ENCODE measurements at places on chromosomes 7 and 10.
A peak's percentile ranks its signal among the peaks of the same experiment; 100 is the strongest.

GRCh38 chr7:114783508-114783907, 138.4 kb upstream of the MDFIC start:
- no peak for DNase-seq

- DNase-seq, result peak; percentile 11
These were observed 131.1 kb upstream of the CDK1 start for GRCh38 chr10:60646966-60647796.

DNA sequence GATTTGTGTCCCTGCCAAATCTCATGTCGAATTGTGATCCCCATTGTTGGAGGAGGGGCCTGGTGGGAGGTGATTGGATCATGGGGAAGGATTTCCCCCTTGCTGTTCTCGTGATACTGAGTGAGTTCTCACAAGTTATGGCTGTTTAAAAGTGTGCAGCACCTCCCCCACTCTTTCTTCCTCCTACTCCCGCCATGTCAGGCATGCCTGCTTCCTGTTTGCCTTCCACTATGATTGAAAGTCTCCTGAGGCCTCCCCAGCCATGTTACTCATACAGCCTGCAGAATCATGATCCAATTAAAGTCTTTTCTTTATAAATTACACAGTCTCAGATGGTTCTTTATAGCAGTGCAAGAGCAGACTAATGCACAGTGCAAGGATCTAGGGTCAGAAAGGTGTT, 75.4 kb downstream of the CALD1 start:
- no peak for DNase-seq

- DNase-seq, result no peak
These were observed 199.5 kb upstream of the TMEM196 start for GRCh38 chr7:19972876-19973275.

- DNase-seq, result no peak
These were observed 30.9 kb downstream of the CDK1 start for GRCh38 chr10:60809157-60809556.

DNA sequence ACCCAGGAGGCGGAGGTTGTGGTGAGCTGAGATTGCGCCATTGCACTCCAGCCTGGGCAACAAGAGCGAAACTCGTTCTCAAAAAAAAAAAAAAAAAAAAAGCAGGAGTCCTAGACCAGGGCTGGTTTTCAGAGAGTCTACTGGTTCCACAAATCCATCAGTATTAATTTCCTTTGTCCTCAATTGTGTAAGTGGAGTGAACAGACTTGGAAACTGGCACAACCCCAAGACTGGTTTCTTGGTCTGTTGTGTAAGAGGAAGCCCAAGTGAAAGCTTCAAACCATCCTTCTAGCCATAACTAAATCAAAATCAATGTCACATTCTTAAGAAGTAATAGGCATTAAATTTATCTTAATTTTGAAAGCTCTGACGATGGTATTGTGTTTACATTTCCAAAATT, 213.6 kb downstream of the DGKI start:
- no peak for DNase-seq

DNA sequence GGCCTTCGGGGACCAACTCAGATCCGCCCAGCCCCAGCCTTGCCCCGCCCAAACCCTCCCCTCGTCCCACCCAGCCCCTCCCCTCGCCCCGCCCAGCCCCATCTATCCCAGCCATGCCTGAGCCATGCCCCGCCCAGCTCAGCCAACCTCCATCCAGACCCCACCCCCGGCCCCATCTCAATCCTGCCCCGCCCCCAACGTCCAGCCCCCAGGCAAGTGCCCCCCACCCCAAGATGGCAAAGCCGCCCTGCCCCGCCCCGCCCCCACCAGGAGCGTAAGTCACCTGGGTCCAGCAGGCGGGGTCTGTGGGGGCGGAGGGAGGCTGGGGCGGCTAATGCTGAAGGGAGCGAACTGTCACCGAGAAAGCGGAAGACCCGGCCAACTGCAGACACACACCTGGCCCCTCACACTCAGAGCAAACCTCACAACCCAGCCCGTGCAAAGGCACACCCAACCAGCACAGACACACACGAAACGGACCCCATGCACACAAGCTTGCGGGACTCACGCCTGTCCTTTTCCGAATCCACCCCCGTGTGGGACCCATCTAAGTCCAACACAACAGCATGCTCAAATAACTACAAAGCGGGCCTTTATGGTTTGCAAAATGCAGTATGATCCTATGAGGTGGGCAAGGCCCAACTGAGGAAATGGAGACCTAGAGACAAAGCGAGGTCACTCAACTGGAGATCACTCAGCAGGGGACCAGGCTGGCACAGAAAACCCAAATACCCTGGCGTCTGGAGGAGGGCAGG, 11.5 kb upstream of the OGA start:
- DNase-seq, result no peak

GRCh38 chr10:103691267-103691666, 164.1 kb downstream of the SH3PXD2A start:
- no peak for DNase-seq

DNA sequence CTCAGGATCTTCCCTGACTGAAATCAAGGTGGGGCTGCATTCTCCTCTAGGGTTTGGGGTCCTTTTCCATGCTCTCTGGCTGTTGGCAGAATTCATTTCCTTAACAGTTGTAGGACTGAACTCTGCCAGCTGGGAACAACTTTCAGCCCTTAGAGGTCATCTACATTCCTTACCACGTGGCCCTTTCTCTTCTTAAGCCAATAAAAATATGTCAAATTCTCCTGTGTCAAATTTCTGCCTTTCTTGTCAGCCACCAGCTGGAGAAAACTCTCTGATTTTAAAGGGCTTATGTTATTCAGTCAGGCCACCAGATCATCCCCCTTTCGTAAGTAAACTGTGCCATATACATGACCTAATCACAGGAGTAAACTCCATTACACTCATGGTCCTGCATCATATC, 95.3 kb upstream of the IL6 start:
- no peak for DNase-seq

GRCh38 chr7:134482858-134483257, 24.0 kb upstream of the AKR1B1 start:
- no peak for DNase-seq

- no peak for DNase-seq
These were observed 822 bp downstream of the ZC3HAV1L start for GRCh38 chr7:139034855-139035585.

- DNase-seq, result no peak
These were observed 11.7 kb upstream of the TBRG4 start for GRCh38 chr7:45122975-45123860.

GRCh38 chr7:73918926-73919693, 58.2 kb downstream of the TMEM270 start:
- DNase-seq, result no peak

- DNase-seq, result no peak
These were observed 2.8 kb upstream of the DEPP1 start for GRCh38 chr10:44981172-44982113.

DNA sequence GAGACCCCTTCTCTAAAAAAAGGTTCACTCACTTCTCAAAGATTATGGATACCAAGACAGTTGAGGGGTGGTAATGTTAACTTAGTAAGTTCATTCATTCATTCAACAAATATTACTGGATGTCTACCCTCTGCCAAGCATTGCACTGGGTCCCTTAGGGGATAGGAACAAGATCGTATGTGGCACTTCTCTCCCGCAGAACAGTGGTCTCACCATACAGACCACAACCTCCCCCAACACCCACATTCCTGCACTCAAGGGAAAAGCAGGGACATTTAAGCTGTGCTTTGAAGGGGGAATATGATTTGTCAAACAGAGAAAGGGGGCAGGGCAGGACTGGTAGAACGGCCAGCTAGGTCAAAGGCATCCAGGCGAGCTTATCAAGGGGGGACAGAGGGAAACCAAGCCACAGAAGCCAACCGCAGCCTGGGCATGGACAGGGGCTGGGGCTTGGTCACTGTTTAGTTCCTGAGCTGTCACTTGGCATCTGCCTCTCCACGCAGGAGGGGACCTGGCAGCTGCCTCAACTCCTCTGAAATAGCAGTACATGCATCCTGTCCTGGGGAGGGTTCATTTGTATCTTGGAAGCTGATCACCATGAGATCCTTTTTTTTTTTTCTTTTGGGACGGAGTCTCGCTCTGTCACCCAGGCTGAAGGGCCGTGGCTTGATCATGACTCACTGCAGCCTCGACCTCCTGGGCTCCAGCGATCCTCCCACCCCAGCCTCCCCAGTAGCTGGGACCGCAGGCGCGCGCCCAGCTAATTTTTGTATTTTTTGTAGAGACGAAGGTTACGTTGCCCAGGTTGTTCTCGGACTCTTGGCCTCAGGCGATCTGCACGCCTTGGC, 949 bp upstream of the CLIP2 start:
- no peak for DNase-seq

DNA sequence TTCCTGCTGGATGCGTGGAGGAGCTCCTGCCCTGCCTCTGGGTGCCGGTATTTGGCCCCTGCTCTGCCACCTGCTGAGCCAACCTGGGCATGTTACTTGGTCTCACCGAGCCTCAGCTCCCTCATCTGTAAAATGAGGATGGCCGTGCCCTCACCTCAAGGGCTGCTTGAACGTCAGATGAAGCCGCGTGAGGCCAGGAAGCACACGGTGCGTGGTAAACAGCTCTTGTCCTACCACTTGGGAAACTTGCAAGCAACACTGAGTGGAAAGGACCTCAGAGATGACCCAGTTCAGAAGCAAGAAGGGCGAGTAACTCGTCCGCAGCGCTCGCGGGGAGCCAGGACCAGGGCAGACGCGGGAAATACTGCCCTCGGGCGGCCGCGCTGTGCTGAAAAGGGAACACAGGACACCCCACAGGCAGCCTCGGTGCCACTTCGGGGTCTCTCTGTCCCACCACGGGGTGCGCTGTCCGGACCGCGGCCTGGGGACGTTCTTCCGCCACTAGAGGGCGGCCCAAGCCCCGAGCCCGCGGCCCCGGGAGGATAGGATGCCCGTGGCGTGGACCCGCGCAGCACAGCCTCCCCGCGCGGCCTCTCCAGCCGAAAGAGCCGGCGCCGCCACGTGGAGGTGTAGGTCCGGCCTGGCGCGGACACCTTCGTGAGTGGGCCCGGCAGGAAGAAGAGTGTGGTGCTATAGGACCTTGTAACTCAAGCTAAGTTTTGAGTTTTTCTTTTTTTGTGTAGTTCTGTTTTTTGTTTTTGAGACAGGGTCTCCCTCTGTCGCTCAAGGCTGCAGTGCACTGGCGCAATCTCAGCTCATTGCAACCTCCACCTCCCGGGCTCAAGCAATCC, 94.1 kb downstream of the PRKAG2 start:
- DNase-seq, result no peak

- no peak for DNase-seq
These were observed 96.9 kb upstream of the CCDC71L start for GRCh38 chr7:106757846-106758245.

DNA sequence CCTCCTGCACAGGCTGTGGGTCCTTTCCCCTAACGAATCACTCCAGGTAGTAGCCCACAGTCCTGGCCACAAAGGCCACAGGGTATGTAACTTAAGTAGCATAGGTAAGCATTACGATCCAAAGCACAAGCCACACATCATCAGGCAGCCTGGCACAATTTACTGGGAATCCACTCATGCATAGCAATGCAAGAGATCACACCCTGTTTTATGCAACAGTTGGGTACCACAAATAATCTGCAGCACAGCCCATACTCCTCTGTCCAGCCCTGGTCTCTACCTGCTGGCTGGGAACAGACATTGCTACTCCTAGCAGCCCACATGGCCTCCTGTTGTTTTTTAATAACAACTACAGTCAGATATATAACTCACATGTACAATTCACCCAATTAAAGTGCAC, 34.3 kb downstream of the SRPK2 start:
- no peak for DNase-seq

DNA sequence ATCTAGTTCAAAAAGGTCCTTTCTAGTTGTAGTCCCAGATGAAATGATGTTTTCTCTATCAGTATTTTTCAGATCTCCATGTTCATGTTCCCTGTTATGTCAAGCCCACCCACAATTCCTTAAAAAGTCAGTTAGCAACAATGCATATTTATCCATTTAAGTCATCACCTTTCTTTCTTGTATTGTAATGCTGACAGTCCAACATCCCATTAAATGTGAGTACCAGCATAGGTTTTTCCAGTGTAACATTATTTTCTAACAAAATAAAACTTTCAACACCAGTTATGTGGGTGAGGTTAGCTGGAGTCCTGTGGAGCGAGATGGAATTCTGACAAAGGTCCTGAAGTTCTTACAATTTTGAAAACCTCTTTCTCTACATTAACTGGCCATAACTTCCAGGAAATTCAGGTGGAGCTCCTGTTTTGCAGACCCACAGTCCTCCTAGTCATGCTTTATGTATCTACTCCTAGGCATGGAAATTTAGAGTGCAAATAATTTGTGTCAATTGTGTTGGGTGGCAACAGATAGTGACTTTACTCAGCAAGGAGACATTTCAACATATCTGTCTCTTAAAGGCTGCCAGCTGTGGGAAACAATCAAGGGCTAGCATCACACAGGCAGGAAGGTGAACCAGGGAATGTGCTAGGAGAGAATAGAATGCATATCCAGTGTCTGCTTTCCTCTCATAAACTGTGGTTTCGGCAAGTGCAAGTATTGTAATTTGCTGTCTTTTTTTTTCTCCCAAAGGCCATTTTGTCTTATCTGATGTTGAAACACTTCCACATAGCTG, 162.6 kb downstream of the MTERF1 start:
- no peak for DNase-seq

DNA sequence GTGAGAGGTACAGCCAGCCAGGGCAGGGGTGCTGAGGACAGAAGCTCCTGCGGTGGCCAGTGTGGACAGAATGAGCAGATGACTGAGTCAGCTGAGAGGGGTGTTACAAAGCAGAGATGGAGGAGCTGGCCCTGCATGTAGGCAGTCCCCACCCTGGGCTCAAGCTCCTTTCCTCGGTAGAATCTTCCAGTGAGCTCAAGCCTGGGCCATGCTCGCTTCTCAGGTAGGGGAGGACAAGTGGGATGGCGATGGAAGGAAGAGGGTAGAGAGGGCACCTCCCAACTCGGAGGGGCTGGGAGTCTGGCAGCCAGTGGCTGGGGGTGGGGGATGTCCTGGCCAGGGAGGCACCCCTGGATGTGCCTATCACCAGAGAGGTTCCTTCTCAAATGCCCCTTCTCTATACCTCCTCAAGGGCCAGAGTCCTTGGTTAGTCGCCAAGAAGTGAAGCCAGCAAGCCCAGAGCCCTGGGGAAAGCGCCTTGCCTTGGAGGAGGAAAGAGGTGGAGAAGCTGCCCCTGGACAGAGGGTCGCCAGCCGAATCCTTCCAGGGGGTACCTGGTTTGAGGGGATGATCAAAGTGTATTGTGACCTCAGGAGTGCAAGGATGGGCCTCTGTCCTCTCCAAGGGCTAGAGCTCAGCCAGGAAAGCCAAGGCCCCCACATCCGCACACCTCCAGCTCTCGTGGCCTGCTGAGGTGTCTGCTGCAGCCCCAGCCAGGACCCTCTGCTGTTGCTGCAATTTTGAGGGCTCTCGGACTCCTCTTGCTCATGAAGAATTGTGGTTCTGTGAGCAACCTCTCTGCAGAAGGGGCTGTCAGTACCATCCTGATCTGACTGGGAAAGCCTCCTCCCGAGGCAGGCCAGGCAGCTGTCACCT, 88.6 kb upstream of the MACROH2A2 start:
- no peak for DNase-seq

- no peak for DNase-seq
These were observed 30.8 kb upstream of the CRYGN start for GRCh38 chr7:151470711-151471110.

DNA sequence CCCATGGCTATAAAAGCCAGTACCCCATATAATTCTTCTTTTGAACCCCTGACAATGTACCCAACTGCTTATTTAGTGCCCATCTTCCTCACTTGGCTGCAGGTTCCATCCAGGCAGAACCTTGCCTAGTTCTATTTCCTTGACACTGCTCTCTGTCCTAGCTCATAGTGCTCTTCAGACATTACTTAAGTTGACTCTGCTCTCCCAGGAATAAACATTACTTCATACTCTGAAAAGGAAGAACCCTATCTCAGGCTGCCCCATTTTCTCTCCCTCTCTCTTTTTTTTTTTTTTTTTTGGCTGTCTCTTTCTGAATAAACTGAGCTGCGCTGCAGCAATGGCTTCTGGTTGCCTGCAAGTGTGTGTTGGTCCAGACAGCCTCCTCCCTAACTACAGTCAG, 21.0 kb downstream of the ACTA2 start:
- no peak for DNase-seq
